ENCODE measurements at places on chromosomes 2 and 18. TPM values are rescaled to one million over a fixed set of nuclear protein-coding genes. Genes with fewer than 3 reads are reported as not detected.

The HOXD10 gene
- not detected for total RNA-seq

The CFAP65 gene
- total RNA-seq: not detected

The POTEC gene
- not detected for total RNA-seq

The EVX2 gene
- total RNA-seq: not detected

The ALPP gene
- total RNA-seq: not detected

The LYG2 gene
- total RNA-seq: not detected

The SNORC gene
- total RNA-seq: 0.41 TPM

The ARHGEF4 gene
- total RNA-seq: 2.8 TPM

The HOXD8 gene
- 3.9 TPM for total RNA-seq

The SPOPL gene
- 28.7 TPM for total RNA-seq

The SLC8A1 gene
- total RNA-seq: 31.2 TPM

The MFSD6 gene
- total RNA-seq: 61.0 TPM

The REG3G gene
- total RNA-seq: not detected

The MYL1 gene
- not detected for total RNA-seq

The PCARE gene
- total RNA-seq: not detected

The TTN gene
- total RNA-seq: 16.4 TPM

The KRTCAP3 gene
- not detected for total RNA-seq
